Prostate gland (tissue), 2 donors: ENCODE measurements at places on chromosomes 7 and 10.

GRCh38 chr10:51422311-51423120 lies 276.9 kb downstream of the CSTF2T start:
- peak; percentile 33 for DNase-seq

- DNase-seq: peak; percentile 71
Measured at GRCh38 chr7:54946764-54947163, 72.1 kb upstream of the EGFR start.

DNA sequence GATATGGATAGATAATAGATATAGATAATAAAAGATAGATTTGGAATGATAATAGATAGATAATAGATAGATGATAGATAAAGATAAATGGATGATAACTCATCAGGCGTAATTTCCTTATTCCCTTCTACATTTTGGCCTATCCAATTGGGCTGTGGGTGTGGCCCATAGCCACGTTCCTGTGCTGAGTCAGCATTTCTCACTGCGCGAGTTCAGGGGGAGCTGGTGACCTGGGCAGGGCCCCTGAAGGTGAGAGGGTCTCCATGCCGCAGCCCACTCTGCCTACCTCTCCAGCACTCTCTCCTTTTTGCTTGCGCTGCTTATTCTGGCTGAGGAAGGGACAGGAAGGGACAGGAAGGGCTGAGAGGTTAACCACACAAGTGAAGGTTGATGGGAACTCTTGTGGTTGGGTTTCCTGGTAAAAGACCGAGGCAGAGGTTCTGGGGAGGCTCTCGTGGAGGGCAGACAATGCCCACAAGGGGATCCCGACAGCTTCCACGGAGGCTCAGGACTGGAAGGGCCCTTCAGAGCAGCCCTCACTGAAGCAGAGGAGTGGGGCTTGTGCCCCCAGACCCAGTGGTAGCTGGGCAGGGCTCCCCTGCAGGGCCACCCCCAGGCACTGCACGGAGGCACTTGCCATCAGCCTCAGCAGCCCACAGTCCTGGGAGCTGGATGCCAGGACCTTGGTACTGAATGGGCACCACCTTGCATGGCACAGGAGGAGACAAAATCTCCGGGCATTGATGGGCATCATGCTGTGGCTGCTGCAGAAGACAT lies 247.3 kb upstream of the PITRM1 start:
- DNase-seq: no peak

GRCh38 chr7:23235813-23236221 lies 10.8 kb upstream of the GPNMB start:
- peak; percentile 88 for DNase-seq

DNA sequence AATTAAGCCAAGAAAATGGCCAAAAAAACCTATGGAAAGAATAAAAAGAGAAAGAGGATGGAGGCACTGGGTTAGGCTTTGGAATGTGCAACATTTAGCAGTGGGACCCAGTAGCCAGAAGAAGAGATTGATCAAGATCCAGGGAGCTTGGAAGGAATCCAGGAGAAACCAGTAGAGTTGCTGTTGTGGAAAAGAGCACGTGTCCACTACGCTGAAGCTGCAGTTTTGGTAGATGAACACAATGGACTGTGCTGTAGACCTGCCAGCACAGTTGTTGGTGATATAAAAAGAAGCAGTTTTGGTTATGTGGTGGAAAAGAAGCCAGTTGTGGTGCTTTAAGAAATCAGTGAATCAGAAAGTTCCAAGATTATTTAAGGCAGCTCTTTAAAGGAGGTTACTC lies 802.2 kb upstream of the POM121L12 start:
- DNase-seq: no peak

- peak; percentile 46 for DNase-seq
Measured at GRCh38 chr7:104185346-104185745, 22.5 kb downstream of the ORC5 start.

DNA sequence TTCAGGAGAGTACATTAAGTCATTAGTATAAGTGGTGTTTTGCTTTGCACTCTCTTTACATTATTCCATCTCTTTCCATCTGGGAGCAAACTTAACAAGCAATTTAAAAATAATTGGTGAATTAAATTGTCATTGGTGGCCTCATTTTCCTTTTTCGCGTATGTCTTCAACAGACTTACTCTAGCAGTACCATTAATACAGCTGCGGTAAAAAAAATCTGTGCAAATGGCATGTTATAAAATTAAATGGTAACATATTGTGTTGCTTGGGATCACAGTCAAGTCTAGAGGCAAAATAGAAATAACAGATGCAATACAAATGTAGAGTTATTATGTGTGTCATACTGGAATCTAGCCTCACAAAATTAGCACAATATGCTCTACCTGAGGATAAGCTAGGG lies 322.4 kb downstream of the PCDH15 start:
- no peak for DNase-seq

GRCh38 chr7:155191901-155192478 lies 105.7 kb upstream of the INSIG1 start:
- DNase-seq: no peak

DNA sequence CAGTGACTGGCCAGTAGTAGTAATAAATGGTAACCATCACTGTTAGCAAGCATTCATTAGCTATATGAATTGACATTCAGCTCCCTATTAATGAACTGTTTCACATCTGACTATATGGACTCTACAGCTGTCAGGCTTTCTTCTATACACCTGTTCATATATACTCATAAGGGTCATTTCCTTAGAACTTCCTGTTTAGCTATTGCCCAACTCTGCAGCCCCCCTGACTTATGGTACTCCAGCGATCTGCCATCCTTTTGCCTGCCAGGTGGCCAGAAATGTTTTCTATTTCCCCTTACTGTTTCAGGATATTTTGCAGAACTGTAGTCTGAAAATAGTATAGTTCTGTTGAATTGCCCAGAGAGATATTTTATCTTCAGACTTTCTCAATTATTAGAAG lies 56.6 kb downstream of the TASOR2 start:
- no peak for DNase-seq

DNA sequence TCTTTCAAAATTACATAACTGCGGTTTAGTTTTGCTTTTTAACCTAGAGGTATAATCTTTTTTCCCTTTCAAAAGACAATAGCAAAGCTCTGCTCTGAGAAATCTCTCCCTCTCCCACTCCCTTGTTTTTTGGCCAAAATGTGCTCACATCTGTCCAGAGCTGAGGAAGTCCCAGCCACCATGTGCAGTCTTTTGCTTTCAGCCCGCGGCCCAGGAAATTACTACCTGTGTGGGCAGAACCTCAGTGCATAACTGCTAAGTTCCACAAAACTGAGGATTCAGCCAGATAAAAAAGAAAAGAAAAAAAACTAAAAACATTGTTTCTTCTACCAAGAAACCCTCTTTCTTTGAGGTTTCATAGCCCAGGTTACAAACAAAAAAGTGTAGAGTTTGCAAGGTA lies 115.0 kb upstream of the HGF start:
- DNase-seq: no peak

DNA sequence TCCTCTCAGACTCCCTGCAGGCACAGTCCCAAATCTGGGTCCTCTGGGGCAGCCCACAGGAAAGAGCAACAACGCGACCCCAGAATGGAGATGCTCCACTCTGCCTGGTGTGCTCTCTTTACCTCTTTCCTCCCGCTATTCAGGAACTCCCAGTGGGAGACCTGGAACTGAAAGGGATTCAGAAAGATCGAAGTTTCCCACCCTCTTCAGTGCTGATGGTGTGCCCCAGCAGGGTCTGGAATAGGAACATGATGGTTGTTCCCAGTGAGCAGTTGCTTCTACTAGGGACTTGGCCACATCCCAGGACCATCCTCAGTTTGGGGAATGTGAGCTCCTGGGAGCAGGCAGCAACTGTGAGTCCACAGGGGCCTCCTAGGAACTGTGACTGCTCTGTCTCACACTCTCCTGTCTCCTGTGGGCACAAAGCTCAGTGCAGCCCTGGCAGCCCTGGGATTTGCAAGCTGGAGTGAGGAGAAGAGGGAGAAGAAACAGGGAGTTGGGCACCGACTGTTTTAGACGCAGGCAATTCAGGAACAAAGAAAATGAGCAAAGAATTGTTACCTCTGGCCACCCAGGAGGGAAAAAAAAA lies 17.9 kb downstream of the OR6V1 start:
- DNase-seq: no peak

DNA sequence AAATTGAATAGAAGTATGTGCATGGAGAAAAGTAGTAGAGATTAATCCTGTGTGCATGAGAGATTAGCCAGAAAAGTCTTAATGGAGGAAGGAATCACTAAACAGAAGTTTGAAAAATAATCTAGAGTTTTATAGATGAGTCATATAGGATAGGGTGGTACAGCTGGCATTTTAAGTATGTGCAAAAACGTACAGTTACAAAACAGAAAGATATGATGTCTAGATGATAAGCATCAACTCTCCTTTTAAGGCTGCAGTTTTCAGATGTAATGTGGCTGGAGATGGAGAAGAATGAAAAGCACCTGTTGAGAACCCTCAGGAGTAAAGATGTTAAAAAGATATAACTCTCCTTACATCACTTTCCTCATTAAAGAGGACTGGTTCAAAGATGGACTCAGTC lies 271.3 kb downstream of the STK31 start:
- DNase-seq: no peak

DNA sequence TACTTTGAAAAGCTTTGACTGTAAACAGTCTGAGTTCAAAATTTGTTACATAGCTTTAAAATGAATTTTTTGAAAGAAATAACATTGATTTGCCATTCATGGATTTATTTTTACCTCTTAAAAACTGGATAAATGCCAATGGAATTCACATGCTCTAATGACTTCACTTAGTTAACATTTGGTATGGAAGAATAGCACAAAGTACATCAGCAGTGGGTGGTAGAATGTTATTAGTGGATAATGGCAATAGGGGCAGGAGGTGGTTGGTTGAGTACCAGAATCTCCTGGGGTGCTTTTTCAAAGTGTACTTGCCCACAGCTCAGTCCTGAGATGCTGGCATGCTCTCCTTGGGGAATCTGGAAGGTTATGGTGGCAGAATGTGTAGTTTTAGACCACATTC lies 4.7 kb downstream of the PPP1R9A start:
- DNase-seq: no peak

- DNase-seq: no peak
Measured at GRCh38 chr10:46236546-46236887, 50.3 kb upstream of the ANTXRL start.

DNA sequence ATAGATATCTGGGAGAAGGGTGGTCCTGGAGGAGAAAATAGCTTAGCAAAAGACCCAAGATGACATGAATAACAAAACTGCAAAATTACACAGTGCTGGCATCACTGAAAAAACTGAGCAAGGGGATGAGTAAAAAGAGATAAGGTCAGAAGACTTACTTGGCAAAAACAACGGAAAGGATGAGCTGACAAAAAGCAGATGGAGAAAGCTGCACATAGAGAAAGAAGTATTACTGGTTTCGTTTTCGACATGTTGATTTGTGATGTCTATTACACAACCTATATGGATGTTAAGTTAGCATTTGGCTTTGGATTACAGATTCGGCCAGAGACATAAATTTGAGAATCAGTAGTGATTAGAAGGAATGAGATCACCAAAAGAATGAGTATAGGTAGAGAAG lies 132.1 kb downstream of the MACC1 start:
- no peak for DNase-seq

DNA sequence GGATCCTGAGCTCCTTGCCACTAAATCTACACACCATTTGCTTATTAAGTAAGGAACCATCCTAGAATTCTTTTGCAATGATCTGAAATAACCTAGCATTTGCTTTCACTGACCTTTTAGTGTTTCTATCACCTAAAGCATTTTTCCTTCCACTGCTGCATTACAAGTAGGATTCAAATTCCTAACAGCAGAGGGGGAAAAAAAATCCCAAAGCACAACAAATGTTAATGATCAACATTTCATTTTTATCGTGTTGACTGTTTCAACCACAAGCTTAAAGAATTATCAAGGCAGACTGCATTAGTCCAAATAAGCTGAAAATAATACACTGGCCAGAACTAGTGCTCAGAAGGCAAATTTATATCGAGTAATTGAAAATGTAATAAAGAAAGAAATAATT lies 174.7 kb upstream of the TCF7L2 start:
- DNase-seq: no peak

DNA sequence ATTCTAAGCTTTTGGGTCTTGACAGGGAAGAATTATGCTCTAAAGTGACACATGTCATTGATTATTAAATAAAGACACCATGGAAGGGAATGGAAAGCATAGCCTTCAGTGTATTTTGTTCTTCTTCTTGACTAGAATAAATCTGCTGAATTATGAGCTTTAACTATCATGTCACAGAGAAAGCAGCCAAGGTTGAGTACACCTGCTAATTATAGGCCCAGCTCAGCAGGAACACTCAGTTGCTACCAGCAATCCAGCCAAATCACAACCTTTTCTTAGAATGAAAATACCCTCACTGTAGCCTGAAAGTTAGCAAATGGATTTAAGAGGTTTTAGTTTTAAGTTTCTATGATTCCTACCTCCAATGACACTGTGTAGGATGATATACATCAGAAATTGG lies 225.3 kb upstream of the RHOBTB1 start:
- DNase-seq: no peak

DNA sequence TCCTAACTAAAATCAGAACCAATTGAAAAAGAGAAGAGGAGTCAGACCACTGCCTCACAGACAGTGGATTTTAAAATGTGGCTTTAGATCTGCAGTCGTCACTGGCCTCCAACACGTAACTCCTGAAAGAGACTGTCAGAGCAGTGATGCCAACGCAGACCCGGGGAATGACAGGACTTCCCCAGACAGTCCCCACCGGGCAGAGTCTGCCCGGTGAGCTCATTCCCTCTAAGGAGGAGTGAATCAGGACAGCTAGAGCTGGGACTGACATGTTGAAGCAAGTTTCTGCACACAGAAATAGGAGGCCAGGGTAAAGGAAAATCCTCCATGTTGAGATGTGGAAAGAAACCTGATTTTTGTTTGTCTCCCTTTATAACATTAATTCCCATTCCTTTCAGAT lies 105.0 kb downstream of the TES start:
- DNase-seq: peak; percentile 21

DNA sequence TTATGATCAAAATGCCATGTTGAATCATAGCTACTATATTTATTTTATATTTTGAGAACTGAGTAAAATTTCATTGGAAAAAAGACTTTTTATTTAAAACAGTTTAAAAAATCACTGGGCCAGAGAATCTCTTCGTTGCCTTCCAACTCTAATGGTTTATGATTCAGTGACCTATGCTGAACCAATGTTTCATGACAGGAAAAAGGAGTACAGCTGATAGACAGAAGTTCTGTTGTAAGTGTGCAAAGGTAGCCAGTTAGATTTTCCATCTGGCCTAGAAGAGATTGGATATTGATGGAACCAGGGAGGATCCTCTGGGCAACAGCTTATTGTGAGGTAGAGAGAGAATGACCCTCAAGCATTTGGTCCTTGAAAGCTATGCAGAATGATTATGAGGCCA lies 745.8 kb downstream of the SUGCT start:
- no peak for DNase-seq
